Nucleus accumbens (tissue), 56 donors: ENCODE measurements at places on chromosomes 4 and X.

GRCh38 chrX:154300816-154301215 lies 5.2 kb downstream of the TKTL1 start:
- DNase-seq, result no peak

DNA sequence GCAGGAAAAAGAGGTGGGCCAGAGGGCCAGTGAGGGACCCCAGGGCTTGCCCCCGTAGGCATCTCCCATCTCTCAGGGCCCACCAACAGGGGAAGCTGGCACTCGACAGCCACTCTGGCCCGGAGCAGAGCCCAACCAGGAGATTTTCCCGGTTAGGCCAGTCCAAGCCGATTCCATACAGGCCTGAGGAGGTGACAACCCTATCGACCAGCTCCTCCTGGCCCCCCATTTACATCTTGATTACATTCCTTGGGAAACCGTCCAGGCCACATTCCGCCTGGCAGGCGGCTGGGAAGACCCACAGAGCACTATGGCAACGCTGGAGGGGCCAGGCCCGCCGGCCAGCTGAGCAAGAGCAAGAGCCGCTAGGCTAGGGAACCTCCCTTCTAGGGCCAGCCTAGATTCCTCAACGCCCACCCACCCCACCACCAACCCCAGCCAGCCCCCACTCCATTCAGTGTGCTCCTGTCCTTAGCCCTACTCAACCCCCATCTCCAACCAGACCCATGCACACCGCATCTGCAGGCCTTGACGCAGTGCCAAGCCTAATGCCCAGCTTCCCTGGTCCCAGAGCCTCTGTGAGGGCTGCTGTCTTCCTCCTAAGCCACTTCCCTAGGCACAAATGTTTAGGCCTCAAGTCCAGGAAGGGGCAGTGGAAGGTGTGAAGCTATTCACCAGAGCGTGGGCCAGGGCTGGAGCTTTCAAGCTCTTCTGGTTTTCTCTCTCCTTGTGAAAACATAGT lies 161.2 kb downstream of the EFNB1 start:
- no peak for DNase-seq

- no peak for DNase-seq
Observed at GRCh38 chr4:1973661-1974060, 35.1 kb downstream of the NELFA start.

GRCh38 chr4:8004066-8004465 lies 64.4 kb upstream of the AFAP1 start:
- no peak for DNase-seq

GRCh38 chr4:82710197-82710929 lies 88.2 kb downstream of the SCD5 start:
- peak; percentile 40 for DNase-seq

- no peak for DNase-seq
Observed at GRCh38 chr4:112007391-112007790, 137.9 kb upstream of the FAM241A start.

GRCh38 chrX:16869393-16870094 lies 618 bp downstream of the RBBP7 start:
- DNase-seq, result no peak

- no peak for DNase-seq
Observed at GRCh38 chrX:63434665-63435064, 83.5 kb upstream of the SPIN4 start.

DNA sequence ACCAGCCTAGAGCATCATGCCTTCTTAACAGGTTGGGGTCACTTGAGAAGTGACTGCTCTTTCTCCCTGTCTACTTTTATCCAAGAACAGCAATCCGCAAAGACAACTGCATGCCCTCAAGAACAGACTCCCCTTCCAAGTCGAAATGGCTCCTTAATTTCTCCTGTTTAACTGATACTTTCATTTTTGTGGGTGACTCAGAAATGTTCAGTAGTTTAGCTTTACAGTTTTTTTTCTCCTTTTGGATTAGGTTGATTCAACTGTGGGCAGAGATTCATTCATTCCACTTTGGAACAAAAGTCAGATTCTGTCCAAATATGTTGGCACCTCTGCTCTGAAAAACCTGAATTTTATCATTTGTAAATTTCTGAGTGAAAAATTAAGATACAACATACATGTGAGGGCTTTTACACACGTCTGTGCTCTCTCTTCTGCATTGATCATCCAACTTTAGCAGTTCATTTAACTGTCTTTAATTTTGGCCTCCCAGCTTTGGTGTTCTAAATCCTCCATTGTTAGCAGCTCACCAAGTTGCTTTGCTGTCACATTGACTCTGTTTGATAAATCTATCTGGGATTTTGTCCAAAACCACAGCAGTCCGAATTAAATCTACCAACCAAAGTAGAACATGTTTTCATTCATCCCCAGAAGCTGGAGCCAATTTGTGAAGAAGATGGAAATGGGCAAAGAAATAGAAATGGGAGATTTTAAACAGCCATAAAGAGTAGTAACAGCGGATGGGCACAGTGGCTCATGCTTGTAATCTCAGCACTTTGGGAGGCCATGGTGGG lies 50.0 kb downstream of the HOPX start:
- DNase-seq, result no peak
